CD4-positive, alpha-beta T cell treated with Interleukin-2 at 100 ng/mL for 4 hours (primary cell): ENCODE measurements at places on chromosomes 4 and X.

GRCh38 chrX:44667771-44668170 lies 125.1 kb upstream of the FUNDC1 start:
- no peak for DNase-seq

DNA sequence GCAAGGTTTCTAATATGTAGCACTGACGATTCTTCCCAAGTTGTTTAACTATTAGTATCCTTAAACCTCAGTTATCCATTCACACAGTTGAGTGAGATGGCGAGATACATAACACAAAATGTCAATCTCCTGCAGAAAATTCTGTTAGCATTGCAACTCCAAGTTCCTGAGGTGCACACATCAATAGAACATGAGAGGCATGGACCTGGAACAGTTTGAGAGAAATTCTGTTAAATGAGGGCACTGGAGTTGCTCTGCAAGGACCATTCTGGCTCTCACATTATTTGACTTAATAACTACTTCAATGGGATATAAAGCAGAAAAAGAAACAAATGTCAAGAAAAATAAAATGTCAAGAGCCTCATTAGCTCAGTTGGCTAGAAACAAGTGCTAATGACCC lies 301.2 kb upstream of the DIAPH2 start:
- no peak for DNase-seq

DNA sequence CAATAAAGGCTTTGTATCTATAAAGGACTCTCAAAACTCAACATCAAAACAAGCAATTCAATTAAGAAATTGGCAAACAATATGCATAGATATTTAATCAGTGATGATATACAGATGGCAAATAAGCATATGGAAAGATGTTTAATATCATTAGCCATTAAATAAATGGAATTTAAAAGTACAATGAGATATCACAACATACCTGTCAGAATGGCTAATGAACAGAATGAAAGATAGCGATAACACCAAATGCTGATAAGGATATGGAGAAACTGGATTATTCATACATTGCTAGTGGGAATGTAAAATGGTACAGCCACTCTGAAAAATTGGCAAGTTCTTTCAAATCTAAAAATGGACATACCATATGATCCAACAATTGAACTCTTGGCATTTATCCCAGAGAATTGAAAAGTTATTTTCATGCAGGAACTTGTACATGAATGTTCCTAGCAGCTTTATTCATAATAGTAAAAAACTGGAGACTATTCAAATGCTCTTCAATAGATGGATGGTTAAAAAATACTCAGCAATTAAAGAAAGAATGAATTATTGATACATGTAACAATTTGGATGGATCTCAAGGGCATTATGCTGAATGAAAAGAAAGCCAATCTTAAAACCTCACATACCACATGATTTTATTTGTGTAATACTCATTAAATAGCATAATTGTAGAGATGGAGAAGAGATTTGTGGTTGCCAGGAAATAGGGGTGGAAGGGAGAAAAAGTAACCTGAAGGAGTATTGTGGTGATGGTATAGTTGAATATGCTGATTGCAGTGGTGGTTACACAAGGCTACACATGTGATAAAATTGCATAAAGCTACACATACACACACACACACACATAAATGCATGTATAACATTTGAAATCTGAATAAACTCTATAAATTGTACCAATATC lies 45.9 kb upstream of the ALG13 start:
- DNase-seq, result no peak

GRCh38 chr4:84158670-84159069 lies 340.4 kb downstream of the NKX6-1 start:
- DNase-seq, result no peak

DNA sequence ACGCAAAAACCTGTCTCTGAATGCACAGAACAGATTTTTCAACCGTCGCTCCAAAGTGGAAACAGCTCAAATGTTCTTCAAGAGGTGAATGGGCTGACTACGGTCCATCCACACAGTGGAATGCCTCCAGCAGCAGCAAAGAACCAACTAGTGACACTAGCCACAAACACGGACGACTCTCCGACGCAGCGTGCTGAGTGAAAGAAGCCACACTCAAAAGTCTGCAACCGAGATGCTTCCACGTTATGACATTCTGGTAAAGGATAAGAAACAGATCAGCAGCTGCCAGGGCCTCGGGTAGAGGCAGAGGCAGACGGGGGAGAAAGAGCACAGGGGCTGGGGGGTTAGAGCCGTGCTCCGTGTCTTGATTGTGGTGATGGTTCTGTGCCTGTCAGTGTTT lies 125.2 kb downstream of the AFAP1 start:
- DNase-seq, result no peak

GRCh38 chrX:58025979-58026378 lies 115.7 kb upstream of the ZXDA start:
- peak; percentile 29 for DNase-seq

- no peak for DNase-seq
Measured at GRCh38 chr4:98481167-98481566, 177.2 kb downstream of the TSPAN5 start.

DNA sequence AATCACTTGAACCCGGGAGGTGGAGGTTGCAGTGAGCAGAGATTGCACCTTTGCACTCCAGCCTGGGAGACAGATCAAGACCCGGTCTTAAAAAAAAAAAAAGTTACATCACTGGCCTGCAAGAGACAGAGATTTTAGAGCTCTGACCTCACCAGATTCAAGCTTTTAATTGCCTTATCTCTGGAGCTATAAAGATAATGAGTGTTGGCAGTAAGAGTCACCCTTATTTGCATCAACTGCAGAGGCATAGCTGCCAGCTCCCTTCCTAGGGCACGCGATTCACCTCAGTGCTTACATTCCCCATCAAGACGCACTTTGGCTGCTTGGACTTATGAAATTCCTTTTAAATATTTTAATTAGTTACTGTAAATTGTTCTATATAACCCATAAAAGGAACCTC lies 12.5 kb upstream of the SPATA4 start:
- no peak for DNase-seq

DNA sequence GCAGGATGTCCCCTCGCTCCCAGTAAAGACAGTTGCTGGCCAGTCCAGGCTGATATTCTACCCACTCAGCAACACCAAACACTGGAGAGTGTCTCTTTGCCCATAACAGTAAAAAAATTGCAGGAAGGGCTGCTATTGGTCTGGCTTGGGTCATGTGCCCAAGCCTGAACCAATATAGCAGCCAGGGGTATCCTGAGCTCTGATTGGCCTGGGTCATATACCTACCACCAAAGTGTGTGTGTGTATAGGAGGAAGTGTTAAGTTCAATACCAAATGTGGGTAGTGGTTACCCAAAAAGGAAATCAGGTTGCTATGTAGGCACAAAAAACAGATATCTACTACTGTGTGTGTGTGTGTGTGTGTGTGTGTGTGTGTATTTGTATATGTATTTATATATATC lies 373.2 kb downstream of the BCOR start:
- no peak for DNase-seq

GRCh38 chr4:72243641-72244040 lies 211.8 kb downstream of the NPFFR2 start:
- no peak for DNase-seq

- DNase-seq, result no peak
Measured at GRCh38 chrX:16459008-16459407, 190.9 kb upstream of the S100G start.

- DNase-seq, result no peak
Measured at GRCh38 chrX:22310779-22311178, 38.1 kb downstream of the CBLL2 start.

- DNase-seq, result no peak
Measured at GRCh38 chrX:96763608-96764007, 79.0 kb downstream of the DIAPH2 start.

- DNase-seq, result no peak
Measured at GRCh38 chr4:110247591-110247990, 49.2 kb upstream of the ELOVL6 start.

GRCh38 chr4:10030972-10031667 lies 9.8 kb upstream of the SLC2A9 start:
- DNase-seq, result no peak

DNA sequence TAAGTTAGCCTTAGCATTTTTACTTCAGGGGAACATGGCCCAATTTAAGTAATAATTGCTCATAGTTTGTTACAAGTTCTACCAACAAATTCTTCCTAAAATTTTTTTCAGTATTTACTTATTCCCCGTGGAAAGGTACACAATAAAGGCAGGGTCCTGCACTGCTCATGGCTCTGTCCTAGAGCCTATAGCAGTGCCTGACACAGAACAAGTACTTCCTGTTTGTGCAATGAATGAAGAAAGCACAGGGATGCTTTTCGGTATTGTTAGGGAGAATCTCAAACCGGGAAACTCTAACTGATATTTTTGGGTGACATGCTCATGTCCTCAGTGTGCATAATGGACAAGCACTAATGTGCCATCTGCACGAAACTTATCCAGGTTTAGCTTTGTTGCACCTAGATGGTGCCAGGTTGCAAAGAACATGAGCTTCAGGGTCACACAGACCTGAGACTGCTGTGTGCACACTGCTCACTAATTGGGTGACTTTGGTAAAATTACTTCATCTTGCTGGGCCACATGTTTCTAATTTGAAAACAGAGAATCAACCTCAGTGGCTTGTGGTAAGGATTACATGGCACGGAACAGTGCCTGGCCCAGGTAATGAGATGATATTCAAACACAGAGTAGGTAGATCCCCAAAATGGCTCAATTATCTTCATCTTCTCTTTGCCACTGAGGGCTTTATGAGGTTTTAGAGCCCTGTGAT lies 175.8 kb upstream of the NPY2R start:
- DNase-seq, result no peak

DNA sequence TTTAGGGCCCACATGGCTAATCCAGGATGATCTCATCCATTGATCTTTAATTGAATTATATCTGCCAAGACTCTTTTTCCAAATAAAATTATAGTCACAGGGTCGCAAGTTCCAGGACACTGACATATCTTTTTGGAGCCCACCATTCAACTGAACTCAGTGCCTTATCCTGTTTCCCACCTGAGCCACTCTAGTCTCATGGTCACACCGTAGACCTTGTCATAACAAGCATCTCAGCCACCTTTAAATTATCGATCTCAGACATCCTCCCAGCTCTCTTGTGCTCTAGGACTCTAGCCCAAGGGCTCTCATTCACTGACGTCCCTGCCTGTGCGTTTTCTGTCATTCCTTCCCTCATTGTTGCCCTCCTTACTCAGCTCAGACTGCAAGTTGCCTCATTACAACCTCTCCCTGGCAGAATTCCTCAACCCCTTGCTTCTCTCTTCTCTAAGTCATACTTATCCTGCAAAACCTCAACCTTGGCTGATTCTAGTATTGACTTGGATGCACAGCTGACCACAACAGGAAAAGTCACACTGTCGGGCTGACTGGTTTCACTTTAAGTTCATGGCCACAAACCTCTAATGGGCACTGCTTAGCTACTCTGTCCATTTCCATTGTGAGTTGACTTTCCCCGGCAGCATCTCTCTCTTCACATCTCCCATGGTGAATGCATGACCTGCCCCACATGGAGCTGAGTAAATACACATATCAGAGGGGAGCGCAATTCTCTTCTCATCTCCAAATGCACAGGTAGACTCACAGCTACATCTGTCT lies 91.0 kb upstream of the TRIM2 start:
- no peak for DNase-seq

- no peak for DNase-seq
Measured at GRCh38 chrX:134671294-134671693, 13.0 kb upstream of the PLAC1 start.

GRCh38 chrX:21476909-21477308 lies 102.7 kb downstream of the CNKSR2 start:
- no peak for DNase-seq

DNA sequence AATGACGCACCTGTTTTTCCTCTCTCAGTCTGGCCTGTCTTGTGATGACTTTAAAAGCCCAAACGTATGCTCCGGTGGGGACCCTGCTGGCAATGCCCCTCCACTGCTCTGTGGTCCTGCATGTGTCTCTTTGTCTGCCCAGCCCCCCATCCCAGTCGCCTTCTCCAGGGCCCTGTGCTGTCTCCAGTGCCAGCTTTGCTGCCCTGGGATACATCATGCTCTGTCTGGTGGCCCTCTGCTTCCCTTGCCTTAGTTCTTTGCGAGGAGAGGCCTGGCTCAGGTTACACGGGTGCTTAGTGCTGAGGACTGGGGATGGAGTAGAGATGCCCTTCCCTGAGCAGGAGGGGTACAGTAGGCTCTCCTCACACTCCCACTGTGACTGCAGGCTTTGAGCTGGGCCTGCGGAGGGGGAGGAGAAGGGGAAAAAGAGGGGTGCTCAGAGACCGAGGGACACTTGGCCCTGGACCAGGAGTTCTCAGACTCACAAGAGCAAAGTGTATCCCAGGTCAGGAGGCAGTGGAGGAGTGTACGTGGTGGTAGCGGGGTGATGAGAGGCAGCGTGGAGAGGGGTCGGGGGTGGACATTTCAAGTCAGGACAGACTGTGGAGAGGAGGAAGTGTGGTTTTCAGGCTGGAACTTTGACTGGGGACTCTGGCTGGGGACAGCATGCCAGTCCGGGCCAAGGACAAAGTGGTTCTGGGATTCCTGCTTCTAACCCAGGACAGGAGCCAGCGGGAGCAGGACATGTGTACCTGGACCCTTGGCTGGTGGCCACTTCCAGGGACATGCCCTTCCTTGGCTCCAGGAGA lies 2.8 kb downstream of the APLN start:
- DNase-seq, result no peak

DNA sequence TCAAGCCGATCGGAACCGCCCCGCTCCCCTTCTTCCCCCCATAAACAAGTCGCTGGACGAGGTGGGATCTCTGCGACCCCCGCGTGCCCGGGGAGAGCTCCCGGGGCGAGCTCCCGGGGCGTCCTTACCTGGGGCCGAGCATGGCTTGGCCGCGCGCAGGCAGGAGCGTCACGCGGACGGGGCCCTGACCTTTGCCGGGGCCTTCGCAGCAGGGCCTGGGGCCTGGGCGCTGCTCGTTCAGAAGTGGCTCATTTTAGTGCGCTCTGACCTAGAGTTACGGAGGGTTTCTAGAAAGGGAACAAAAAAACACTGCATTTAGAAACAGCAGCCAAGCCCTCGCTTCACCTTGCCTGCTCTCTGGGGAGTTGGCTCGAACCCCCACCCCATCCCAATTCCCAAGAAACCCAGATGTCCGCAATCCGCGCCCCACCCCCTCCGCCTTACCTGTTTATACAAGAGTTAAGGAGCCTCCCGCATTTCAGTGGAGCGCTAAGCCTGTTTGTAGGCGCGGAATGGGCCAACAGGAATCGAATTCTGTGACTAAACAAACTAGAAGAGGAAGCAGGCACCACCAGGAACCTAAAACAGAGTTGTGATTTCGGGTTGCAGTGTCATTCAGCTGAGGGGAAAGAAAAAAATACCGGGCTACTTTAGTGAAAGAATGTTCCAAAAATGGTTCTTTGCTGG lies 814 bp upstream of the RBM47 start:
- no peak for DNase-seq

DNA sequence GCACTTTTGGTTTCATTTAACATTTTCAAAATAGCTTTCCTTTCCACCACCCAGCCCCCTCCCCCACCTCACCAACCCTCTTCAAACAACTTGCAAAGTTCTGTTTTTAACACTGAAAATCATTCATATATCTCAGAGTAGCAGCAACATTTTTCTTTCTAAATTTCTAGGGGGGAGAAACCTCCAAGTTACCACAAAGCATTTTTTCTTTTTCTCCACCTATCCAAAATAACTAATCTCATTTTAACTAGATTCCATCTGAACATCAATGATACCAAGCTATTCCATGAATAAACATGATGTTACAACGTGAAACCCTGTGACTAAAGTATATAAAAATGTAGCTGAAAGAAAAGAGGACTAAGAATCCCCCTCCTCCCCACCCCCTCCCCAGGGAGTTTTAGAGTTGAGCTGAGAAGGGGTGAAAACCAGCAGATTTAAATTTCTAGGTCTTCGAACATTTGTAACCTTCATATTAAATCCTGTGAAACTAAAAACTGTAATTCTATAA lies 5.2 kb downstream of the LDB2 start:
- DNase-seq, result no peak
